ENCODE measurements at places on chromosomes 16 and 17.

- DNase-seq, result no peak
Measured at GRCh38 chr17:68204736-68205135, 43.1 kb upstream of the AMZ2 start.

DNA sequence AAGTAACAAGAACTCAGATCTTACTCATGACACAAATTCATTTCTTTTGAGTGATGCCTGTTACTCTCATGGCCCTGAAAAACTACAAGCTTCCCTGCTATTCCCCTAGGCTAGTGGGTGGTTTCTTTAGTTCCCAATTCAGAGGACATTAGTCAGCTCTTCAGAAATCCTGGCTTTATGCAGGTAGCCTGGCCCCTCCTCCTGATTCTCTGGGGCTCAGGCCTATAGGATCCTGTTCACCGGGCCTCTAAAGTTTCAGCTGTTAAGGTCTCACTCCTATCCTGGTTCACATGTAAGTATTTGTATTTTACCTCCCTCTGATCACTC, 87.3 kb upstream of the IRX5 start:
- no peak for DNase-seq

- no peak for DNase-seq
Measured at GRCh38 chr17:4617090-4617489, 24.4 kb downstream of the ALOX15 start.

DNA sequence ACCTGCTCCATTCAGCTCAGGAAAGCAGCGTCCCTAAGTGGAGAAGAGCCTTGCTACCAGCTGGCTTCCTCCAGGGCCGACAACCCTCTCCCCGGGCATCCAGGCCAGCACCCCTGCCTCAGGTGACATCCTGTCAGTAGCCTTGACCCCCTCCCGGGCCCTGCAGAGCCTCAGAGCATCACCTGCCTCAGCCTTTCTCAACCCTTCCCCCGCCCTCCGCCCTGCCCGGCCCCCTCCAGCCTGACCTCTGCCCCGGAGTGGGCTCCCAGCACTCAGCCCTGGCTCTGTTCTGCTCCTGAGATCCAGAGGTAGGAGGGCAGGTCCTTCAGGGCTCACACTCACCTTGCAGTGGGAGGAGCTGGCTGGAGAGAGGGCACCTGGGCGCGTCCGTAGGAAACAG, 73.8 kb upstream of the METRNL start:
- DNase-seq, result no peak

- no peak for DNase-seq
Measured at GRCh38 chr17:1231456-1231855, 38.8 kb upstream of the BHLHA9 start.

DNA sequence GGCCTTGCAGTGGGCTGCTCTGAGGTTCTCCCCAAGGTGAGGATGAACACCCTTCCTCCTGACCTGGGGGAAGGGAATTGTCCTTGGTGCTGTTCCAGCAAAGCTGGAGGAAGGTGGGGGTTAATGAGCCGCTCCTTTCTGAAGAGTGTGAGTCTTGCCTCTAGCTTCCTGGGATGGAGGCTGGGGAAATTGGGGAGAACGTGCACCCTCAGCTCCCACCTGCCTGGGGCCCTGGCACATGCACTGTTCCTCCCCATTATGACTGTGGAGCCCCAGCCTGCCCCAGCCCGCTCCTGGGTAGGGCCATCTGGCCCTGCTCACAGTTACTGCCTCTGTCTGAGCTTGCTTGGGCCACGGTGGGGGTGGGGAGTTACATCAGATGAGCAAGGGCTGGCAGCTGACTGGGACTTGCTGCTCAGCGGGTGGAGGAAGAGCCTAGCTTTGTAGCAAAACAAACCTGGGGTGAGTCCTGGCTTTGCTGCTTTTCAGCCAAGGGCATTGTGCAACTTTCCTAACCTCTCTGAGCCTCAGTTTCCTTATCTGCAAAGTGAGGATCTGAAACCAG, 11.1 kb downstream of the TNS4 start:
- peak; percentile 86 for DNase-seq

DNA sequence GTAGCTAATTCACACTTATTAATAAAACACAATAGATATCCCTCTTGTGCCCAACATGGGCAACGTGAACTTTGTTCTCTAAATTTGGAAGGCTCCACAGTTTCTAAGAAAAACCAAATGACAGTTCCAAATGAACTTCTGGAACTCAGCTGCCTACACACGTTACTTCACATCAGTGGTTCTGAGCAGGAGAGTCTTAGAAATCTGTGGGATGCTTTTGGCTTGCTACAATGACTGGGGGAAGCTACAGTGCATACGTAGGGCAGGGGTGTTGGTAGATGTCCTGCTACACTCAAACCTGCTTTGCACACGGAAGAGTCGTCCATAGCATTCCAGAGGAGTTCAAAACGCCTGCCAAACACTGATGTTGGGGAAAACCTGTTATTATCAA, 8.0 kb downstream of the TXNDC11 start:
- DNase-seq, result no peak

- DNase-seq, result no peak
Measured at GRCh38 chr17:66357037-66357436, 54.6 kb downstream of the PRKCA start.

- no peak for DNase-seq
Measured at GRCh38 chr17:68612209-68612922, 11.2 kb upstream of the FAM20A start.

GRCh38 chr17:57994436-57994835, 6.4 kb upstream of the VEZF1 start:
- peak; percentile 13 for DNase-seq

GRCh38 chr16:85947230-85948137, 48.5 kb downstream of the IRF8 start:
- no peak for DNase-seq

DNA sequence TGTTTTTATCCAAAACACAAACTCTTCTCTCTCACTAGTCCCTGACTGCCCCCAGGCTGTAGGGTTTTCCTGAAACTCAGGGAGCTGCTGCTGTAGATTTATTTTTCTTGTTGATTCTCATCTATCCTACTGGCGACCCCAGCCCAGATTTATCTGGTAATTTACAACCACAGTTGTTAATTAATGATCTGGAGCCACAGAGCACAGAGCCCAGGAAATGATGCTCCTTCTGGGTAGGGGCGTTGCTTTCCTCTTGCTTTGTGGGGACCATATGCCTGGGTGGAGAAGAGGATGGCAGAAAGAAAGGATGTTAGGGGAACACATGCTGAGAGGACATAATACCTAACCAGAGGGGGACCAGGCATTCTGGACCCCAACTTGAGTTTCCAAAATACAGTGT, 7.4 kb upstream of the ETV4 start:
- DNase-seq, result no peak

DNA sequence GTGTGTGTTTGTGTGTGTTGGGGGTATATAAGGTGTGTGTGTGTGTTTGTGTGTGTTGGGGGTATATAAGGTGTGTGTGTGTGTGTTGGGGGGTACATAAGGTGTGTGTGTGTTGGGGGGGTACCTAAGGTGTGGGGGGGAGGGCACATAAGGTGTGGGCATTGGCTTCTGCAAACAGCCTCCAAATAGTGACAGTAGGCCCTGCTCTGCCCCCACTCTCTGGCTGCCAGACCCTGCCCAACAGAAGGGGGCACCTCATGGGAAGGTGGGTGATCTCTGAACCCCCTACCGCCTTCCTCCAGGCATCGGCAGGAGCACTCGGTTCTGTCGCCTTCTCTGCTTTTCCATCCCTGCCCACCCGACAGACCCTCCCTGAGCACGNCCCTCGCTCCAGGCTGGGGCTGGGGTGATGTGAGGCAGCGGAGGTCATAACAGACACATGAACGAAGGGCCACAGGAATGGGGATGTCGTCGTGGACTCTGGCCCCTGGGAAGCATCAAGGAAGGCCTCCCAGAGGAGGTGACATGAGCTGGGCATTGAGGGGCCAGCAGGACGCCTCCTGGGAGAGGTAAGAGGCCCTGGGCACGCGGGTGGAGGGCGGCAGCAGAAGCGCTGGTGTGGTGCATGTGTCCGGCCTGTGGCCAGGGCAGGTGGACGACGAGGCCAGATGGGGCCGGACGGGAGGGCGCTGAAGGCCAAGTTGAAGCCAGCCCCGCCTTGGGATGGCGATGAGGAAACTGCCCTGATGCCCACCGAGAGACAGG, 136.6 kb upstream of the RPH3AL start:
- no peak for DNase-seq

DNA sequence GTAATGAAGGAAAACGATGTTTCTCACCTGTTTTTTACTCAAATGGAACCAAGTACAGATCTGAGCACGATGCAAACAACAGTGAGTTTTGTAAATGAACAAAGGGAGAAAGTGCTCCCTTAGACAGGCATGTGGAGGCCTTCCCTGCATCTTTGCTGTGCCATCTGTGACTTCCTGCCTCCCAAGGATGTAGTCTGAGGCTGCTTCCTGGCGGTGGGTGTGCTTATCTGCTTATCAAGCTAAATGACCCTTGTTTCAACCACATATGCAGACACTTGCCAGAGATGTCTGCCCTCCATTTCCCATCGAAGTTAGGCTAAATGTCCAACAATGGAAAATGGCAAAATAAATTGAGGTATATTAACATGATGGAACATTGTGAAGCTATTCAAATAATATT, 34.6 kb downstream of the RGS9 start:
- no peak for DNase-seq

GRCh38 chr17:28133562-28133970, 91.1 kb downstream of the NLK start:
- DNase-seq, result no peak

GRCh38 chr17:57585341-57586195, 159.5 kb downstream of the CCDC182 start:
- DNase-seq, result peak; percentile 57

DNA sequence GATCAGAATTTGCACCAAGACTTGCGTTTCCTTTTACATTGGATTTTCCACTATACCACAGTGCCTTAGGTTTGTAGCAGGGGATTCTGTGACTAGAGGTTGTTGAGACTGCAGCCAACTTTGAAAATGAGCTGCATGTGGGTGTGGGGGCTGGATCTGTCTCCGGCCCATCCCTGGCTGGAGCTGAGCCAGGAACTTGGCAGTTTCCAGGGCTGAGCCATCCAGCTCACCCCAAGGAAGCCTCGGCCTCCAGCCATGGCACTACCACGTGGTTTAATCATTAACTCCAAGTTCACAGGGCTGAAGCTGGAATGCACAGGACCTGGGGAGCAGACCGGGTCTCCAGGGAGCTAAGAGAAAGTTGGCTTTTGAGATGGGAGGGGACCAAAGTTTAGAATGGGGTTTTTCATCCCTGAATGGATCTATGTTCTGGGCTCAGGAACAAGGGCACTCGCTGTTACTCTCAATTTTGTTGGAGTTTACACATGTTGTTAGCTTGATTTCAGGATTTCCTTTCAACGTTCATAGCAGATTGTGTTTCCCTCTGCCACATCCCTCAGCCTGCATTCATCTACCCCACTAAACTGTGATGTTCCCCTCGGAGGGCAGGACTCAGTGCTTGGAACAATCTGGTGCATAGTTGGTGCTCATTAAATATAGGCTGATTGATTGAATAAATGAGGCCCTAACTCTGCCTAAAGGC, 42.3 kb upstream of the HNF1B start:
- no peak for DNase-seq

GRCh38 chr16:89017543-89018281, 40.7 kb upstream of the CBFA2T3 start:
- no peak for DNase-seq

DNA sequence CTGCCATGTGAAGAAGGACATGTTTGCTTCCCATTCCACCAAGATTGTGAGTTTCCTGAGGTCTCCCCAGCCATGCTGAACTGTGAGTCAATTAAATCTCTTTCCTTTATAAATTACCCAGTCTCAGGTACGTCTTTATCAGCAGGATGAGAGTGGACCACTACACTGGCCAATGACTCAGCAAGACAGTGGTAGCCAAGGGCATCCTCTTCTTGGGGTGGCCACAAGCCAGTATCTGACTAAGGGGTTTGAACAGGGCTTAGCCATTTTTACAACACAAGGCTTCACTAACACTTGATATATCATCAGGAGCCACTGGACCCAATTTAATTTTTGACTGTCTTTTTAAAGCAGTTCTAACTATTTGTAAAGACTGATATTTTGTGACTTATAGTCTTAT, 21.1 kb upstream of the KRT24 start:
- DNase-seq, result no peak

DNA sequence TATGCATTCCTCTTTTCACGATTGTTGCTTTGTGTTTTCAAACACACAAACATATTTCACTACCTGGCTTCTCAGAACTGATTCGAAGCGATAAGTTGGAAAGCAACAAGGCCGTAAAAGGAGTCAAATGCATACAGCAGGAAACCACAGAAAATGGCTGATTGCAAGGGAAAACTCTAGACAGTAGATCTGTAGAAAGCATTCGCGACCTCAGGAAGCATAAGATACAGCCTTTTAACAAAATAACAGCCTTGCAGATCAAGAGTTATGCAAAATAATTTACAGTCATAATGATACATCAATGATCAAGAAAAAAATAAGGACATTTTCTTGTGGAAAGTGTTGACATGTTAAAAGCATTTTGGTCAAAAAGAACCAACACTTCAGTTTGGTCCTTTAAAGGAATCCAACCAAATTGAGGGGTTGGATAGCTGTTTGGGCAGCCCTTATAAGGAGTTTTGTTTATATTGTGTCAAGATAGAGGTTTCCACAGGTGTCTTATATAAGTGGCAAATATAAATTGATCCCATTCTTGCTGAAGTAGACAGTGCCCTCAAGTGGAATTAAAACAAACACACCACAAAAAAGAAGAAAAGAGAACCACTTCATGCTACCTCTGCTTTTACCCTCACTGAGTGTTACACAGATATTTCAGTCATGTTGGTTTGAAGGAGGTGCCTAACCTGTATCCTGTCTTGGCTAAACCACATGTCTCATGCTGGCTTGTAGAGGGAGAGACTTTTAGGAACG, 5.5 kb downstream of the CYLD start:
- peak; percentile 46 for DNase-seq

GRCh38 chr17:8865385-8865784, 2.1 kb downstream of the PIK3R6 start:
- DNase-seq, result no peak

All from NCI-H524 (cell line).